Thymus (tissue), 14 donors: ENCODE measurements at places on chromosomes 5 and 9. TPM values are rescaled to one million over a fixed set of nuclear protein-coding genes. Genes with fewer than 3 reads are reported as not detected.

SOX30 gene
- total RNA-seq: 0.24 TPM

SLC1A1 gene
- total RNA-seq: 0.42 TPM

OCLN gene
- 3.4 TPM for total RNA-seq

GABRA6 gene
- total RNA-seq: not detected

DNAJB5 gene
- 4.1 TPM for total RNA-seq

CFAP157 gene
- 0.05 TPM for total RNA-seq

IL7R gene
- 167 TPM for total RNA-seq

DNA sequence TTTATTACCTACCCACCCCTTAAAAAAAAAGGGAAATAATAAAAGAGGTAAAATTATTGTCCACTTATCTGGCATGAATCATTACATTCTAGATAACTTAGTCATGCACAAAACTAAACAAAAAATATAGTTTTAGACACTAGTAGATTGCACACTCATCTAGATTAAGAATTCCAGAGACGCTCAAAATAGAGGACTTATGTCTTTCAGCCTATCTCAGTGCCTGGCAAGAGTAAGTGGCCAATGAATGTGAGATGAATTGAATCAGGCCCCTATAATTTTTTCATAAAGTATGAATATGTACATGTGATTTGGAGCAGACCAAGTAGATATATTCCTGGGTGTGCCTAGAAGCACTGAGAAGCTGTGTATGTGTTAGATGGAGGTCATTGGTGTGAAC is 2.0 kb upstream of the RXFP3 start:
- no peak for DNase-seq

DNA sequence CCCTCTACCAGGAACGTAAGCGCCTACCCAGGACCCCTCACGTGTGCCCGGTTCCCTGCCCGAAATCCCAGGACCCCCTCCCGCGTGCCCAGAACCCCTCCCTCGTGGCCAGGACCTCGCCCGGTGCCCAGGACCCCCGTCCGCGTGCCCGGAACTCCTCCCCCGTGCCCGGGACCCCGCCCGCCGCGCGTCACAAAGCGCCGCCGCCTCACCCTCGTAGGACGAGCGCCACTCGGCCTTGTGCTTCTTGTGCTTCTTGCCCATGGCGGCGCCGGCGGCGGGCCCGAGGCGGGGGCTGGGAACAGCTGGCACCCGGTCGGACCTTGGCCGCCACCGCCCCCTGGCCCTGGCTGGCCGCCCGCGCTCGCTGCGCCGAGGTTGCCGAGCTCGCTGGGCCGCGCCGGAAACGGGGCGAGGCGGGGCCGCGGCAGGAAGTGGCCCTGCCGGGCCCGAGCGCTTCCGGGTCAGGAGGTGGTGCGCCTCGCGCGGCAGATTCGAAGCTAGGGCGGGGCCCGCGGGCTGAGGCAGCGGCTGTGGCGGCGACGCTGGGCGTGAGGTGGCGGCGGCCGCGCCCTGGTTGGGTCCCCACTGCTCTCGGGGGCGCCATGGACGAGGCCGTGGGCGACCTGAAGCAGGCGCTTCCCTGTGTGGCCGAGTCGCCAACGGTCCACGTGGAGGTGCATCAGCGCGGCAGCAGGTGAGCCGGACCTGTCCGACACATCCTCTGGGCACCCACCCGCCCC is at the start of the genes BRD9 and TRIP13:
Gene BRD9 (minus strand): TSS at position 408 of the 743 bp plus-strand sequence. CDS start 144 bp downstream, at position 264.
Gene TRIP13 (plus strand): TSS at position 491 of the 743 bp plus-strand sequence. CDS start 115 bp downstream, at position 606.
- peak; percentile 29 for DNase-seq

DNA sequence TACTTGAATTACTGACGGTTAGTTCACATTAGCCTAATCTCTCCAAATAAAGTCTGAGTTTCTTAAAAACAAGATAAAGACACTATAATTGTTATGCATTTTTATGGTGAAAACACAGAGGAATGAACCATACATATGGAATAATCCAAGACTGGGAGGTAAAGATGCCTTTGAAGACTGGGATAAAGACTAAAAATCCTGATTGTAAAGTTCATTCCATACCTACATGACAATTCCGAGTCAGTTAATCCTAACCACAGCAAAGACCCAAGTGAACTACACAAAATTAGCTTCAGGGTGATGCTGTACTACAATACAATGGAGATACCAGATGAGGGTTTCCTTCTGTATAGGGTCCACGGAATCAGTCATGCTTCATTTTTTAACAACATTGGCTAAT is 6.3 kb downstream of the AP3B1 start:
- DNase-seq: no peak

DNA sequence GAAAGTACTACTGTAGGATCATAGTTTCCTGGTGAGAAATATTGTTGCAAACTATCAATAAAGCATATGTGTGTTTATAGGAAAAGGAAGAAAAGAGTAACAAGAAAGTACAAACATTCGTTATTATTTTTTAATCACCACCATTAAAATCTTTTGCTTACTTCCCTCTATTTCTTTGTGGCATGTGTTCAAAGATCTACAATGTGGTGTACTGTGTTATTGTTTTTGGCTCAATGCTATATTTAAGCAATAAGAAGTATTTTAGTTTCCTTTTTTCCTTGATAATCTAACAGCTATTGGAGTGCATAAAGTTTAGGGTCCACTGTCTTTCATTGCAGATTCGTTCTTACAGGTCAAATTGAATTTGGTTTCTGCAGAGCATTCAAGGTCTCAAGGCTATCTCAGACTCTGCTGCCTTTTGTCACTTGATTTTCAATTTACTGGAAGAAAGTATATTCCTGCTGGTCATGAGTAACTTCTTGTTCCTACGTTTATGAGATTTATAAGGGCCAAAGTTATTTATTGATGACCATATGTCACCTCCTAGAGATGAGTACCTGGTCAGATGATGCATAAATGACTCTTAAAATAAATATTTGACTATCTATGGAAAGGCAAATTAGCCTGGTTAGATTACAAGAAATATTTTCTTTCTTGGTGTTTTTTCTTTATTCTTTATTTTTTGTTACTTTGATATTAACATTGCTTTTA is 323.0 kb downstream of the TMEM167A start:
- DNase-seq: no peak

GRCh38 chr5:116573702-116574366 is 789 bp downstream of the SEMA6A start:
- no peak for DNase-seq

- no peak for DNase-seq
Observed at GRCh38 chr9:1875251-1875851, 139.8 kb upstream of the SMARCA2 start.

- DNase-seq: no peak
Observed at GRCh38 chr9:134575103-134575900, 66.3 kb upstream of the COL5A1 start.

GRCh38 chr5:33257807-33258429 is 182.8 kb upstream of the TARS1 start:
- DNase-seq: no peak

- DNase-seq: no peak
Observed at GRCh38 chr9:95879591-95879990, 4.1 kb downstream of the ERCC6L2 start.

GRCh38 chr9:103193992-103194391 is 198.9 kb downstream of the CYLC2 start:
- DNase-seq: no peak

DNA sequence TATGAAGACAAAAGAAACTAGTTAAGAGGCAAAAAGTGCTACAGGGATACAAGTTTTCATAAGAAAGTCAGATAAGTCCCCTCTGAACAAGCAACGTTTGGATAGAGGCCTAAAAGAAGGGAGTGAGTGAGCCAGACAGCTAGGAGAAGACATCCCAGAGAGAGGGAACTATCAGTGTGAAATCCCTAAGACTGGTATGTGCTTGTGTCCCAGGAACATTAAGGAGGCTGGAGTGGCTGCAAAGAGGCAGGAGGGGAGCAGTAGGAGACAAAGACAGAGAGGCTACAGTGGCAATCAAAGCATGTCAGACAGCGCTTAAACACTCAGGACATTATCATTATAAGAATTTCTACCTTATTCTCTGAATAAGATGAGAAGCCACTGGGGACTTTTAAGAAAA is 139.1 kb upstream of the STK32A start:
- DNase-seq: no peak

DNA sequence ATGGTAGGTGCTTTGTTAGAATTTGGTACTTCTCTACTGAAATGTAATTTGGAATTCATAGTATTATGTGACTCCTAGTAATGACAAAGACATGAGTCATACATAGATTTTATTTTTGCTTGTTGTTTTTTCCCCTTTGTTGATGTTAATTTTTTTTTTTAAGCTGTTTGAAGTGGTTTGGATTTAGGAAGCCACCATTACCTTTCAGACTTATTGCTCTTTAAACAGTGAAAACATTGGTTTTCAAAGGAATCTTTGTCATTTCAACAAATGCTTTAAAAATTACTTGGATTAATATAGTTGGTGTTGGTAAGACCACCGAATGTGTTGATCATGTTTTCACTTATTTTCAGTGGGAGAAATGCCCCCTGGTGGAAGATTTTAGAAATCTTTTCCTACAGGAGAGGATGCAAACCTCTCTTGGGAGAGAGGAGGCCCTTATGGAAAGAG is 170.1 kb upstream of the PITX1 start:
- no peak for DNase-seq

- DNase-seq: no peak
Observed at GRCh38 chr5:2887481-2888348, 136.2 kb upstream of the IRX2 start.
